ENCODE measurements at places on chromosomes 3 and 15. TPM values are rescaled to one million over a fixed set of nuclear protein-coding genes. Genes with fewer than 3 reads are reported as not detected.

- DNase-seq = no peak
Observed at GRCh38 chr3:32111560-32111959, 5.1 kb downstream of the GPD1L start.

DNA sequence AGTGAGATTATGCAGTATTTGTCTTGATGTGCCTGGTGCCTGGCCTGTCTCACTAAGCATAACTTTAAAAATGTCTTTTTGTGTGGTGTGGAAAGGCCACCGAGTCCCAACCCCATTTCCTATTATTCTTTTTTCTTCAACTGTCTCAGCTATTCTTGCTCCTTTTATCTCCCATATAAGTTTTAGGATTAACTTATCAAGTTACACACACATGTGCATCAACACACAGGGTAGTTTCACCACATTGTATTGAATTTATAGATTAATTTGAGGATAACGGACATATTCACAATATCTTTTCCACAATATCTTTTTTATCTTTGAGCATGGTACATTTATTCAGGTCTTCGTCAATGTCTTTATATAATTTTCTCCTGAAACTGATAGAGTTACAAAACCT lies 127.6 kb downstream of the RYR3 start:
- no peak for DNase-seq

- DNase-seq = no peak
Observed at GRCh38 chr3:69819282-69819681, 80.0 kb downstream of the MITF start.

DNA sequence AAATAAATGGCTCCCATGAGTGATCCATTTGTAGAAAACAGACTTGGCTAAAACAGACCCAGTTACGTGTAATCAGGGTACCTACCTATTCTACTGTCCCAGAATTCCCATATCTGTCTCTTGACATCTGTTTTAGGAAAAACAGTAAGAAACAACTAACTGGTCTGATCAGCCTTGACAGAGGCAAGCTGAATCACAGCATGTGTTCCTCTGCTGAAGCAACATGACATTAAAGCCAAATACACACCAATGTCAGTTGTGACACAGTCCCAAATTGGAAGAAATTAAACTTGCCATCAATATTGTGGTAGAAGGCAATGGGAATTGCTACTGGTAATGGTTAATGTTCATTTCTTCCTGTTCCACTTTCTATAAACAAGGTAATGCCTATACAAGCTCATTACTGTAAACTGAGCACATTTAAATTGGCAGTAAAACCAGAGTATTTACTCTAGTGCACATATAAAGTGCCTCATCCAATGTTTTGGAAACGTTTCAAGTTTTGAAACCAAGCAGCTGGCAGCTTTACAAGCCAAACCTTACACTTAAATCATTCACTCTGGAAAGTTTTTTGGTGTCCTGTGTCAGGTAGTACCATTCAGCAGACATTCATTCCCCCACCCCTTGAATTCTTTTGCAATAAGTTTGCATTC lies 27.0 kb downstream of the ALDH1A2 start:
- DNase-seq = no peak

DNA sequence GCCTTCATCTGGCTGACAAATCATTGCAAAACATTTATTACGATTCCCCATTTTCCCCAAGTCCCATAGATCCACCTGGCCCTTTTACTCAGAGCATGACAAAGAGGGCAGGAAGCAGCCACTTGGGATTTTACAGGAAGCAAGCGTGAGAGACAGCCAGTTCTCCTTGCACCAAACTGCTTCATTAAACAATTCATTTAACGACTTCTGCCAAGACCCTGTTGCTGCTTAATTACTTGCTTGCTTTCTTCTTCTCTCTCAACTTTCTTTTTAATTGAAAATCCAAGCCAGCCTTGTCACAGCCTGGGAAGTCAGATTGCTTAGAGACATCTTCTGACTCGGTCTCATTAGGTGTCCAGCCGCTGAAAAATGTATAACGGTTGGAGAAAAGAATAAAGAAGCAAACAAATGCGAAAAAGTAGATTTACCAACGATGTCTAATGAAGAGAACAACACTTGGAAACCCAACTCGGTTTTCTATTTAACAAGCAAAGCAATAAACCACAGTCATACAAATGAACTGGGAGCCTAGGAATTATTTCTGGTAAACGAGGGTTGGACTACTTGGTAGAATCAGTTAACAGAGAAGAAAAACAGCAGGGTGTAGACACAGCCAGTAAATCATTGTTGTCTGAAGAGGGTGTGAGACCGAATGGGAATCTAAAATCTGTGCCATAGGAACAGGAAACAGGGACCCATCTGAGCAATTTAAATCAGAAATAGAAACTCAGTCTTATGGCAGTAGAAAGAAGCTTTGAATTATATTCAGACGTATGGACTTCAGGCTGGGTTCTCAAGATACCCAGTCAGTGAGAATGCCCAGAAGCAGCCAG lies 298.3 kb downstream of the LRRC3B start:
- DNase-seq = no peak

DNA sequence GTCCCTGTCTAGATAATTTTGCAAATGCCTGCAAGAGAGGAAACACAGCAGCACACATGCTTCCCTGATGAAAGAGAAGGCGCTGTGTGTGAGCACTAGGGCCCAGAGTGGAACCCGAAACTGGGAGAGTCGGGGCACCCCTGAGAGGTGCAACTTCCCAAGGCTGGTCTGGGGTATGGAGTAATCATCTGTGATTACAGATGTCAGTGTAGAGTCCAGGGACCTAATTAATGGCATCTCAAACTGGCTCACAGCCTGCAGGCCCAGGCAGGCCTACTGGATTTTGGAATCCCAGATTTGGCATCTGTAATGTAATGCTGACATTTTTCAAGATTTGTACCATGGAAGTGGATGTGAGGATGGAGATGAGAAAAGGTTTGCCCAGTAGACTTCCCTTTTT lies 29.4 kb downstream of the PGPEP1L start:
- no peak for DNase-seq

DNA sequence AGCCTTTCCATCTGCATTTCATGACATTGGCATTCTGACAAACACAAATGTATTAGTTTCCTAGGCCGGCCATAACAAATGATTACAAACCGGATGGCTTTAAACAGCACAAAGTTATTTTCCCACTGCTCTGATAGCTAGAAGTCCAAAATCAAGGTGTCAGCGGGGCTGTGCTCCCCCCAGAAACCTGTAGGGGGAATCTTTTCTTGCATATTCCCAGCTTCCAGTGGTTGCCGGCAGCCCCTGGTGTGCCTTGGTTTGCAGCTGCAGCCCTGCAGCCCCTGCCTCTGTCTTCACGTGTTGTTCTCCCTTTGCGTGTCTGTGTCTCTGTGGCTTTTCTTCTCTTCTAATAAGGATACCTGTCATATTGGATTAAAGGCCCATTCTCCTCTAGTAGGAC lies 79.0 kb upstream of the CDV3 start:
- no peak for DNase-seq

DNA sequence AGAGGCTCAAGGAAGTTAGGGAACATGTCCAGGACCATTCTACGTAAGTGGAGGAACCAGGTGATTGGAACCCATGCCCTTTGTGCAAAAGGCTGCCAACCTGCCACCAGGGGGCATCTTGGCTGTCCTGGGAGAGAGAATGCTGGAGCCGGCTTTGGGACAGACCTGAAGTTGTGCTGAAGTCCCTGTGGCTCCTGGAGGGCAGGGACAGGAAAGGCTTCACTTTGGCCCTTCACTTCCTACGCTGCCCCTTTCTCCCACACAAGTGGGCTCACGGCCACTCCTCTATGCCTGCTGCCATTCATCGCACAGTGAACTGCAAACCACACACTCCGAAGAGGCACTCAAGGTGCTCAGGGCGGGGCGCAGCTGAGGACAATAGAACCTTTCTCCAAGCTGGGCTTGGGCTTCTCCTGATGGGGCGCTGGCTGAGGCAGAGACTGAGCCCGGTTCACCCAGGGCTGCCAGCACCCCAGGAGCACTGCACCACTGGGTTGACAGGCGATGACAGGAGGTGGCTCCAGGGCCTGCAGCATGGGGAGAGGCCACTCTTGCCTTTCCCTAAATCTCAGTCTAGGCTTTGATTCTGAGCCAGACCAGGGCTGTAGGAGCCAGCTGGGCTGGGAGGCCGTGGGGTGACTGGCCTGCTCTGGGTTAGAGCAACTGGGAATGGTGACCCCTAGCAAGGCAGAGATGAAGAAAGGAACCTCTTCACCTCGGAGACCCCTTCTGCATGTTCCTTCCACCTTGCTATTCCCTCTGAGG lies 8.4 kb downstream of the SHF start:
- DNase-seq = peak; percentile 51

DNA sequence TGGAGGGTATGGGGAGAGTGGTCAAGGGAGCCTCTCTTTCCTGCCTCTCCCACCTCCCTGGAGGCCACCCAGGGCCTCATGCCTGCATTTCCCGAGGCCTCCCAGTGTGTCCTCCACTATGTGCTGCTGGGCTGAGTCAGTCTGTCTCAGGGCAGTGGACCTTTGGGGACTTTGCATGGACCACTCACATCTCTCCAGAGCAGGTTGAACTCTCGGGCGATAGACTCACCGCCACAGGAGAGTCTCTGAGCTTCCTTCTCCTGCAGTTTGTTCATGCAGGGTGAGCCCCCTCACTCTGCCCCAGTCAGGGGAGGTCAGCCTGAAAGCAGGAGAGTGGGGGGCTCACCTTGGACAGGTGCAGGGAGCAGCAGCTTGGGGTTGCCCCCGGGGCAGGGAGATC lies 60.5 kb upstream of the SEC22A start:
- DNase-seq = no peak

DNA sequence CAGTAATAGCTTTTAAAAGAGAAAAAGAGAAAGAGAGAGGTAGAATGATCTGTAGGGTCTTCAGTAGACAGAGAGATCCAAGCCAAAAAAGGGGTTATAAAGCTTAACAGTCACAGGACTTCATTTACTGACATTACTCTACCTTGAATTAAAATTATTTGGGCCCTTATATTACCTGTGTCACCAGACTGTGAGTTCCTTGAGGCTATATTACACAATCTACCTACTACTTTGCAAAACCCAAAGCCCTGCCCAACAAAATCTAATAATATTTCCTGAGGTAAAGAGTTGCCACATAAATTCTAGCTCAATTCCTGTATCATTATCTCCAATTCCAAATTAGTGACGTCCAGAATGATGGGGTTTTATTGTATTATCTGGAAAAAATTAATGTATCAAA lies 1.9 kb downstream of the UBR1 start:
- DNase-seq = no peak

- DNase-seq = no peak
Observed at GRCh38 chr3:4864503-4864902, 114.7 kb upstream of the BHLHE40 start.

- no peak for DNase-seq
Observed at GRCh38 chr3:182487611-182488010, 305.7 kb upstream of the ATP11B start.

DNA sequence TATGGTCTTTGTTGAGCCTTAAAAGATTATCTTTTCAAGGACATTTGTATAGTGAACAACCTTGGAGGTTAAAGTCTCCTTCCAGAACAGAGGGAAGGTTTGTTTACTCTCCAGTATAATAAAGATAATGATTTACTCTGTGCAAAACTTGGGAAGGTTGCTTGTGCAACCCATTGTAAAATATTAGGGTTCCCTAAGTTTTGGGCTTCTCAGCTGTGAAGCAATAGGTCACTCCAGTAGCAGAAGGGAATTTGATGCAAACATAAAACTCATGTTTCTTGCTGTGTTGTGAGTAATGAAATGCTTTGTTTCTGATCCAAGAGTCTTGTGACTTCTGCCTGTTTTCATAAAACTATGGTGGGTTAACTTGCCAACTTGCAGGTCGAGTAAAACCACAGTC lies 177.5 kb downstream of the SUCNR1 start:
- DNase-seq = no peak

- no peak for DNase-seq
Observed at GRCh38 chr3:64151342-64151871, 73.9 kb downstream of the PRICKLE2 start.

- DNase-seq = peak; percentile 48
Observed at GRCh38 chr3:141105828-141106628, 54.9 kb downstream of the SPSB4 start.

DNA sequence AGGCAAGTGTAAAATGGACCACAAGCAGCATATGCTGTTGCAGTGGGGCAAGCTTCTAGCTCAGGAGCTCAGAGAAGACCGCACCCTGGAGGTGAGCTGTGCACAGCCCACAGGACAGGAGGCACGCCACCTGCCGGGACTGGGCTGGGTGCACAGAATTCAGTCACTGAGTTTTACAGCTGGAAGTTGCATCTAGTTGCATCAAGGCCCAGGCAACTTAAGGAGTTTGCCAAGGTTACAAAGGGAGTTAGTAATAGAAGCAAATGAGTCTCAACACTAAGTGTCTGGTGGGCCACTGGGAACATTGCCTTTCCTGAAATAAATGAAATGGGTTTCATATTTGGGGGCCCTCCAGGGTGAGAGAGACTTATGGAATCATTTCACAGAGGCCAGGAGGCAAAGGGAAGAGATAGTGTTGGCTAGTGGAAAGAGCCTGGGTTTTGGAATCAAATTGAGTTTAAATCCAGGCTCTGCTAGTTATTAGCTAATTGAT lies 36.0 kb upstream of the TIMP4 start:
- no peak for DNase-seq

GRCh38 chr3:118531816-118532215 lies 502.8 kb downstream of the IGSF11 start:
- DNase-seq = no peak

Gene KLHL40
- total RNA-seq = not detected

Gene RTP1
- not detected for total RNA-seq

Gene NOX5
- total RNA-seq = 0.05 TPM

Gene CHRFAM7A
- not detected for total RNA-seq

Gene HRH1
- total RNA-seq = not detected

Gene SH3GL3
- total RNA-seq = not detected

Gene PLSCR2
- not detected for total RNA-seq

Gene AHSG
- not detected for total RNA-seq

Gene JMJD7
- total RNA-seq = 81.4 TPM

All from naive thymus-derived CD8-positive, alpha-beta T cell (primary cell).